ENCODE measurements at places on chromosomes 2 and 18. TPM values are rescaled to one million over a fixed set of nuclear protein-coding genes. Genes with fewer than 3 reads are reported as not detected.

SLC9A4 gene
- 0.15 TPM for total RNA-seq

ASPRV1 gene
- 3.4 TPM for total RNA-seq

- DNase-seq = no peak
- no peak overlapping the region for H3K4me3 ChIP-seq
- H3K36me3 ChIP-seq = no peaks in the 10 kb centered on the region
- H3K27me3 ChIP-seq = no peaks in the 10 kb centered on the region
- no peaks in the 10 kb centered on the region for H3K4me1 ChIP-seq
Observed at GRCh38 chr2:18910843-18911242, 321.5 kb upstream of the NT5C1B start.

- no peaks in the 10 kb centered on the region for H3K4me1 ChIP-seq
- no peak for DNase-seq
- no peaks in the 10 kb centered on the region for H3K36me3 ChIP-seq
- no peaks in the 10 kb centered on the region for H3K27me3 ChIP-seq
Observed at GRCh38 chr2:121043827-121044222, 241.2 kb downstream of the TFCP2L1 start.

- no peaks in the 10 kb centered on the region for H3K36me3 ChIP-seq
- no peak overlapping the region for H3K27ac ChIP-seq
- H3K27me3 ChIP-seq = no peaks in the 10 kb centered on the region
- no peak for DNase-seq
Observed at GRCh38 chr2:150856596-150857281, 369.3 kb upstream of the RND3 start.
